ENCODE measurements at places on chromosomes 7 and 10. TPM values are rescaled to one million over a fixed set of nuclear protein-coding genes. Genes with fewer than 3 reads are reported as not detected.

OR2A12 gene
- not detected for total RNA-seq

HTRA1 gene
- total RNA-seq, result not detected

ACTL6B gene
- not detected for total RNA-seq

CCDC186 gene
- total RNA-seq, result 20.0 TPM

PPP1R17 gene
- total RNA-seq, result not detected

ANKRD1 gene
- total RNA-seq, result not detected

AMPH gene
- total RNA-seq, result not detected

TDRD1 gene
- total RNA-seq, result 0.40 TPM

All from activated CD4-positive, alpha-beta memory T cell treated with anti-CD3 and anti-CD28 coated beads, Interleukin-2, amount 10 ng/mL, durations not matched to agents 7 days and 5 days (primary cell).